ENCODE measurements at places on chromosomes 3 and 15. TPM values are rescaled to one million over a fixed set of nuclear protein-coding genes. Genes with fewer than 3 reads are reported as not detected.

Gene CCR8
- polyA plus RNA-seq = not detected

Gene ACSBG1
- not detected for polyA plus RNA-seq

Gene TP63
- not detected for polyA plus RNA-seq

Gene PLA2G4D
- not detected for polyA plus RNA-seq

Gene GANC
- 14.6 TPM for polyA plus RNA-seq

Gene SELENOS
- 79.9 TPM for polyA plus RNA-seq

Gene CP
- polyA plus RNA-seq = 0.10 TPM

Gene DPPA4
- polyA plus RNA-seq = not detected
